Nephron progenitor cell (in vitro differentiated cells): ENCODE measurements at places on chromosomes 6 and 20.

DNA sequence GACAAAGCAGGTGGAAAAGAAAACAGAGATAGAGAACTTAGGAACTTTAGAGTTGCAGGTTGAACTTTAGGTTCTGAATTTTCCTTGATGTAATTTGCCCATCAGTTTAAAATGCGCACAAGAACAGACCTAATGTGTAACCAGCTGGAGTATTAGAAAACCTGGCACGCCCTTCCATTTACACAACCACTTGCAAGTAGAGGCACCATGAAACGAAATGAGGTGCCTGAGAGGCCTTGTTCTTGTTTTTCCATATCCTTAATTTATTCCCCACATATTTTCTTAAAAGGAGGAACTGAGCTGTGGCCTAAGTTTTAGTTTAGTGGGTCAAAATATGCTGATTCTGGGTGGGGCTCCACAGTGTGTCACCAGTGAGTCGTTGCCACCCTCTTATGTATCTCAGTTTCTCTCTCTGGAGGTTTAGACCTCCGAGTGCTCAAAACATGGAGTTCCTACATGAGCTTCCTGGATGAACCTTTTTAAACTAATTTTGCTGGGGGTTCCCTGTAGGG is 17.2 kb upstream of the IL22RA2 start:
- DNase-seq = no peak

DNA sequence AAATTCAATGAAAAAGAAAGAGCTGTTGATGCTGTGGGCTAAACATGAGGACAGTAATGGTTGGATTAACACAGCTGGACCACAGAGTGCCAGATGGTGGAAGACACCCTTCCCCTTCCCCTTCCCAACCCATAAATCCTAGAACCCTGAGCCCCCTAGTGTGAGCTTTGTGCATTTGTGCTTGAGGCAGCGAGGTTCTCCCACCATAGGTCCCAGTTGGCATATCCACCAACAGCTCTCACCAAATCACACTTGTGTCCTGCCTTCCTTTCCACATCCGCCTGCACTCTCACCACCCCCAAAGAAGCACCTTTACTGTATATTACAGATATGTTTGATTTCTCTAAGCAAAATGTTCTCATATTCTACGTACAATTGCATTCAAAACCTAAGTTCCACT is 32.8 kb upstream of the HBS1L start:
- DNase-seq = no peak

GRCh38 chr6:12528136-12528535 is 188.4 kb upstream of the PHACTR1 start:
- DNase-seq = no peak

DNA sequence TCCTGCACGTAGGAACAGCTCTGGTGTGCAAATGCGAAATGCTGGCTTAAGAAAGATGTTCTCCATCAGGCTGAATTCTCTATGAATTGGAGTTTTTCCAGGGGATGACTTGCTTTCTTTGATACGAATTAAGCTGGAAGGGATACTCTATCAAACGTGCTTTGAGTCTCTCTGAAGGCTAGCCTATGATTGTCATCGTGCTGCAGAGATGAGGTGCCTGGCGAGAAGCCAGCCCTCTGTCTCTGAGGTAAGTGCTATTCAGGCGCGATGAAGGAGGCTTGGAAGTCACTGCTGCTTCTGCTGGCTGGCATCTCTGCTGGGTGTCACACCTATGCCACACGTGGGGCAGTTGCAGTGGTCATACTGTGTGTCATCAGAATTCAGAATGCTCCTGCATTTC is 223.7 kb downstream of the TAF4 start:
- DNase-seq = no peak

DNA sequence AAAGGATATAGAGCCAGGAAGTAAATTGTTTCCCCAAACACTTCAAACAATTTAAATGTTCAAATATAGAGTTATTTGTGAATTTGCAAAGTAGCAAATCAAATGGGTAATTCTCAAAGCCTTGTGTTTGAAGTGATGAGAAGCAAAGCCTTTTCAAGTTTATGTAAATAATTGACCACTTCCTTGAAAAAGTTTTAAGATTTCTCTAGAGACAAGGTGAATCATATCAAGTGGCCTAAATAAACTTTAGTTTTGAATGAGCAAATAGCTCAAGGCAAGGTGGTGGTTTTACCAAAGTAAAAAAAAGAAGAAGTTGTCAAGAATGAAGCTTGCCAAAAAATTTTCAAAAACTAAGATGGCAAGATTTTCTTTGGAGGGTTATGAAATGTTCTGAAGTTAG is 42.6 kb upstream of the IFNGR1 start:
- DNase-seq = no peak

DNA sequence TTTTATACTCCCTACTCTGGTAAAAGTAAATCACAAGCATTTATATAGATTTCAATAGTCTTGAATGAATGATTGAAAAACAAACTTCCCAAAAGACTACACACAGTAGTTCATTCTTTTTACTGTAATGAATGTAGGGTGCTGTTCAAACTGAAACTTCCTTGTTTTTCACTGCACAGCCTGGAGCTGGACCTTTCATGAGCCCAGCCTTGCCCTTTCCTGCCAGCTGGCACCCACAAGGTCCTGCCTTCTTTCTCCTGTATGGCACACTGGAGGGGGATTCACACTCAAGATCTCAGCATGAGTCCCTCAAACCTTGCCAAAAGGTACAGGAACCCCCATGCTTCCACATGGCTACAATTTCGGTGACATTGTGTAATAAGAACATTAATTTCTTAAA is 50.9 kb downstream of the COL12A1 start:
- DNase-seq = no peak

DNA sequence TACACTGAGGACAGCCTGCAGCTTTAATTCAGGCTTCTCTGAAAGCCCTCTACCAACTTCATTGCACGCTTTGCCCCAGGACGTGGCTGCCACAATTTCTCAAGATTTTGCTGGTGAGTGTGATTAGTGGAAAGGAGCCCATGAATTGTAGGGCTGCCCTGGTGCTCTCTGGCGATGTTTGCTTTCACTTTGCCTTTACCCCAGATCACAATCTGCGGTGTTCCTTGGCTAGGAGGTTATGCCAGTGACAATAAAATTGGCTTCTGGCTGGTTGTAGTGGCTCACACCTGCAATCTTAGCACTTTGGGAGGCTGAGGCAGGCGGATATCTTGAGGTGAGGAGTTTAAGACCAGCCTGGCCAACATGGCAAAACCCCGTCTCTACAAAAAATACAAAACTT is 139.3 kb downstream of the FOXC1 start:
- no peak for DNase-seq

- DNase-seq = no peak
Measured at GRCh38 chr6:130620338-130620781, 206.8 kb upstream of the SMLR1 start.

DNA sequence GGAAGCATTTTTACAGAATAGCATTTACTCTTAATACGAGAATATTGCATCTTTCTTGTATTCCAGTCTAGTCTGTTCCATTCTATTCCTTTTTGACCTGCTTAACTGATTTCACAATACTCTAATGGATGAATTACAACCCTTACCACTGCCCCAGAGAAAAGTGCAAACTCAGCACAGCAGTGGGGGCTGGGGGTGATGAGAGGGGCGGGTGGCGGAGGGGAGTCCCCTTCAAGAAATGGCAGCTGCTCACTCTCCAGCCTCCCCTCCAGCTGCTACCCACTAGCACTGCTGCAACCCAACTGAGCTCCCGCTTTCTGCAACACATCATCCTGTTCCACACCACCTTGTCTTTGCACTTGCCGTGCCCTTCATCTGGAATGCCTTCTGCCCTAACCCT is 30.1 kb downstream of the PIM1 start:
- no peak for DNase-seq

GRCh38 chr6:154202339-154202738 is 154.3 kb downstream of the IPCEF1 start:
- DNase-seq = no peak

DNA sequence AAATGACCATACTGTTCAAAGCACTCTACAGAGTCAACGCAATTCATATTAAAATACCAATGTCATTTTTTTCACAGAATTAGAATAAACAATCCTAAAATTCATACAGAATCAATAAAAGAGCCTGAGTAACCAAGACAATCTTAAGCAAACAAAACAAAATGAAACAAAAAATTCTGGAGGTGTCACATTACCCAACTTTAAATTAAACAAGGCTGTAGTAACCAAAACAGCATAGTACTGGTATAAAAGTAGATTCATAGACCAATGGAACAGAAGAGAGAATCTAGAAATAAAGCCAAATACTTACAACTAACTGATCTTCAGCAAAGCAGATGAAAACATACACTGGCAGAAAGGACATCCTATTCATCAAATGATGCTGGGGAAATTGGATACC is 346.9 kb upstream of the JAG1 start:
- no peak for DNase-seq

GRCh38 chr20:20736303-20736702 is 23.9 kb upstream of the RALGAPA2 start:
- DNase-seq = no peak

DNA sequence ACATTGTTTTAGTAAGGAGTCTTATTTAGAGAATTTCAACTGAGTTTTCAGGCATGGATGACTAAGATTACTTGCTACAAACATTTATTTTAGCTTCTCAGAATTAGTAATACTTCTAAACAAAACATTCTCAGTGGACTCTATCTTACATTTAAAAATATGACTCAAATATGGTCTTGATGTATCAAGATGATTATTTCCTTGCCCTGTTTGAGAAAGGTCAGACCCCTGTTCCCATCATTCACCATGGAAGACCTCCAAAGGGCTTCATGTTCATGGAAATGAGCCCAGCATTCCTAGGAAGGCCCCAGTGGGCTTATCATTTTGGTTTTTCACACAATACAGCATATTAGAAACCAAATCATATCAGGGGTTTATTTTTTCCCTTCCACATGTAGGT is 24.6 kb upstream of the TRPC4AP start:
- DNase-seq = no peak

- no peak for DNase-seq
Measured at GRCh38 chr6:15877231-15877630, 214.4 kb upstream of the DTNBP1 start.

- no peak for DNase-seq
Measured at GRCh38 chr6:81237226-81237625, 515.3 kb downstream of the TENT5A start.

GRCh38 chr6:35411066-35411465 is 41.1 kb upstream of the FANCE start:
- DNase-seq = no peak

DNA sequence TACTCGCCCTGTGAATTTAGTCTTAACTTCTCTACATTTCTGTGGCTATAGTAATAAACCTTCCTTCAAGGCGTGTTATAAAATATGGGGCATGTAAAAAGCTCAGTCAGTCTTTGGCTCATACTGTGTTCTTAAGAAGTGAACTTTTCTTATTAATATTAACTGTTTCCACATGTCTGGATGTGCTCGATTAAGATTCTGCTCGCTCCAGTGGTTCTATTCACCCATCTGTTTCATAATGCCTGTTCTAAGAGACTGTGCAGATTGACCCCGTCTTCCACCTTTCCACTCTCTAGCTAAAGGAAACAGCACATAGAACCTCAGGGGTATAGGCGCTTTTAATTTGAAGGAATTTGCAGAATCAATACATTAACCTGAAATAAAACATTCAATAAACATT is 99.9 kb downstream of the L3MBTL3 start:
- DNase-seq = no peak

DNA sequence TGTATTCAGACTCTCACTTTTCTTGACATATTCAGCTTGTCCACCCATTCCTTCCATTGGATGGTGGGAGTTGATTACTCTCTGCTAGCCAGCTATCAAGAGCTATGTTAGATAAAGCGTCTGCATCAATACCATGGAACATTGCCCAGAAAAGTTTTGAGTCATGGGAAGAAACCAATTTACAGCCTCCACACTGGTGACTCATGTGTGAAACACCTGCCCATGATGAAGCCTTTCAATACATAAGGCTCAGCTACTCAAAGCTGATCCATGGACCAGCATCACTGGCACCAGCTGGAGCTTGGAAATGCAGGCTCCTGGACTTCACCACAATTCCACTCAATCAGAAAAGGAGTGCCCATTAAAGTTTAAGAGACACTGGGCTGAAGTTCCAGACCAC is 16.1 kb downstream of the PLA2G7 start:
- DNase-seq = no peak

- DNase-seq = no peak
Measured at GRCh38 chr20:51641866-51642265, 99.3 kb upstream of the NFATC2 start.

GRCh38 chr20:58565461-58566175 is 50.4 kb upstream of the APCDD1L start:
- no peak for DNase-seq

- DNase-seq = no peak
Measured at GRCh38 chr6:126176282-126176681, 163.6 kb upstream of the CENPW start.

- no peak for DNase-seq
Measured at GRCh38 chr6:2429460-2429859, 184.1 kb upstream of the GMDS start.

DNA sequence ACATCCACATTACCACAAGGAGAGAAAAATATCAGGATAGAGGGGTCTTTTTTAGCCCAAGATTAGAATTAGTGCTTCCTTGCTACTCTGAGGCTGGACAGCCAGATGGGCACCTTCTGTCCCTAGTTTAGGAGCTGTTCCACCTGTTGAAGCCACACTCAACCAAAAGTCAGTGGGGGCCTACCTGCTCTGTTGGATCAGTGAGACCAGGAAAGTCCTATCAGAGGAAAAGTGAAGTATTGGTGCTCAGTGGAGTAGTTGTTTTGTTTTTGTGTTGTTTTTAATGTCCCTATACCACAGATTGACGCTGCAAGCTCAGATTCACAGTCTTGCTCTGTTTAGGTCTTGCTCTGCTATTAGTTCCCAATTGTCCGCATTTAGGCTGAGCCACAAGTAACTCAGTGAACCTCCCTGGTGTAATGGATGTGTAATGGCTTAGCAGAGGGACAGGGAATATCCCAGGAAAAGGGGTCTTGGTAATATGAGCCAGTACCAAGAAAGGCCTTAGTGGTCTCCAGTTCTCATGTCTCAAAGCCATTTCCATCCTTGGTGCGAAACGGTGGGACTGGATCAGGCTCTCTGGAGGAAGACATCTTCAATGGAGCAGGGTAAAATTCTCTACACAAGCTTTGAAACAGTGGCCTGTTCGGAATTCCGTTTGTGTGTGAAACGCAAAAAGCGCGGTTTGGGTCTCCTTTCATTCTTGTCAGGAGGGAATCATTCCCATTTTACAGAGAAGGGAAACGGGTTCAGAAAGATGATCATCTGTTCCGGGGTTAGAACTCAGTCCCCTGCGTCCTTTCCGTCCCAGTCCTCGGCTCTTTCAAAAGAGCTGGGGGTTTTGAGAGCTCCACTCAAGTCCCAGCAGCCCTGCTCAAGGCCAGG is 631 bp upstream of the PABPC1L start:
- no peak for DNase-seq

- DNase-seq = no peak
Measured at GRCh38 chr6:163491737-163492300, 77.3 kb downstream of the QKI start.
